Putamen (tissue), 1 donor: ENCODE measurements at places on chromosomes 7 and 10.

DNA sequence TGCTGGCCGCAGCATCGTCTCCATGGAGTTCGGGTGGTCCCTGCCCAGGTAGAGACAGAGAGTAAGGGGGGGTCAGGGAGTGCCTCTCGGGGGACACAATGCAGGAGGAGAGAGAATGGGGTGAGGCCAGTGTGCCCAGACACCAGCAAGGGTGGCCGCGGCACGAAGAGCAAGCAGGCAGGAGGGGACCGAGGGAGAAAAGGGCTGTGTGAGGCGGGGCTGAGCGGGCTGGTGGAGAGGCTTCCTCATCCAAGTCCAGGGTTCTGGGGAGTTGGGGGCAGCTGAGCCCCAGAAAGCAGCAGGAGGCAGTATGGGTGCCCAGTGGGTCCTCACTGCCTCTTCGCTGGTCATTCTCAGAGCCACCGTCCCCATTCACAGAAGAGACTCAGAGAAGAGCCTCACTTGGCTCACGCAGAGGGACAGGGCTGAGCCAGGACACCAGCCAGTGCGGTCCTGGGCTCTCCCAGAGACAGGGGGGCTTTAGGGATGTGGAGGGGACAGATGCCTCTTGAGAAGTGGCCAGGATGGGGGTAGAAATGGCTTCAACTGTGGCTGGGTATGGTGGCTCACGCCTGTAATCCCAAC is 78.9 kb downstream of the MICALL2 start:
- no peak for DNase-seq

DNA sequence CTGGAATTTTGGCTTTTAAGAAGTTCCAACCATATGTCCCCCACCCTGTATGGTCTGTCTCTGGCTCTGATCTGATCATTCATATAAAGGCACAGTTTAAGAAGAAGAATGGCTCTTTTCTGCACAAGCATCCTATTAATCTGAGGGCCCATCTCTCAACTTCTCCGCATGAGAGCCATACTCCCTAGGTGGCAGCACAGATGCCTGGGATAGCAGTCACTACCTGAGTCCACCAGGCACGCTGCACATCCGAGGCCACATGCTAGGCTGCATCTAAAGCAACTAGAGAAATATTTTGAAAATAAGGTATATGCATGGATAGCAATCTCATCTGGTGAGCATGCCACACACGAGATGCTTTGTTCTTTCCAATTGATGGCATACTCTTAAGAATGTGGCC is 565.5 kb downstream of the PARD3 start:
- DNase-seq = no peak

GRCh38 chr7:27600247-27600646 is 62.4 kb downstream of the HIBADH start:
- DNase-seq = no peak

- no peak for DNase-seq
Observed at GRCh38 chr10:43307306-43307705, 40.4 kb upstream of the RASGEF1A start.

DNA sequence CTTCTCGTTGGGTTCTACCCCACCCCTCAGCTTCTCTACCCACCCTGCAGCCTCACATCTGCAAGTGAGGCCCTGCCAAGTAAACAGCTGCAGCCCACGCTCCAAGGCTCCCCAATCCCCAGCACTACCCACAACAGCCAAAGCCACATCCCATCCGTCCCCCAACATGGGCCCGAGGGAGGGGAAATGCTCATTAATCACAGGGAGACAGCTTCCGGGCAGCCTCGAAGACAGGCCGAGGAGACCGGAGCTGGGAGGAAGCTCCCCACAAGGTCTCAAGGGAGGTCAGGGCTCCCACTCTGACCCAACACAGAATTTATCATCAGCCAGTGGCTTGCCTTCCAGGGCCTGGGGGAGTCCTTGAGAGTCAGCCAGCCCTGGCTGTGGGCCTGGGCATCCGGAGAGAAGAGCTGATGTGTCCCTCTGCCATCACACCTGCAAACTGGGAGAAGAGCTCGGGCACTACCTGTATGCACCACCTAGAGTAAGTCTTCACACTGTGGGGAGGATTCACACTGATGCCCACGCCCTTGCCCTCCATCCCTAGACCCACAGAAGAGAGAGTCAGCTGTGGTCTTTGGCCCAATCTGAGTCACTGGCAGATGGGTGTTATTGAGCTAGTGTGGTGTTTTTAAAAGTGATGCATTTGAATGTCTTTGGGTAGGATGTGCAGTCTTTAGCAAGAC is 115.5 kb upstream of the ZMIZ1 start:
- DNase-seq = no peak

GRCh38 chr10:129893104-129894089 is 70.7 kb downstream of the EBF3 start:
- no peak for DNase-seq

- no peak for DNase-seq
Observed at GRCh38 chr7:30224511-30225062, 59.8 kb upstream of the ZNRF2 start.

DNA sequence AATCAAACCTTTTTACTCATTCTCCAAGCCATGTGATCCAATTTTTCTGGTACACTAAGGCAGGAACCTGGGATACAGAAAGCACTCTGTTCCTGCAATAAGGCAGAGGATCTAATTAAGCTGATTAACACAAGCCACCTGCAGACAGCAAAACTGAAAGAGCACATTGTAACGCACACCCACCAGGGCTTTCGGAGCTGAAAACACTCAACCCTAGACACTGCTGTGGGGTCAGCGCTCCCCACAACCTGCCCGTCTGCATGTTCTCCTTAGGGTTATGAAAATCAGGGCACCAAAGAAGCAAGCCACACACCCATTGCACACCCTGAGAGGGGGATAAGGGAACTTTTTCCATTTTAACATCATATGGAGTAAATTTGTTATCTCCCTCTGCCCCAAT is 1022.2 kb upstream of the LRRTM3 start:
- no peak for DNase-seq

GRCh38 chr10:98267894-98268693 is at the start of gene LOXL4:
Gene LOXL4, minus strand, starts transcription at chr10:98268194. Its CDS starts 5,175 bp downstream, at chr10:98263019.
- no peak for DNase-seq

DNA sequence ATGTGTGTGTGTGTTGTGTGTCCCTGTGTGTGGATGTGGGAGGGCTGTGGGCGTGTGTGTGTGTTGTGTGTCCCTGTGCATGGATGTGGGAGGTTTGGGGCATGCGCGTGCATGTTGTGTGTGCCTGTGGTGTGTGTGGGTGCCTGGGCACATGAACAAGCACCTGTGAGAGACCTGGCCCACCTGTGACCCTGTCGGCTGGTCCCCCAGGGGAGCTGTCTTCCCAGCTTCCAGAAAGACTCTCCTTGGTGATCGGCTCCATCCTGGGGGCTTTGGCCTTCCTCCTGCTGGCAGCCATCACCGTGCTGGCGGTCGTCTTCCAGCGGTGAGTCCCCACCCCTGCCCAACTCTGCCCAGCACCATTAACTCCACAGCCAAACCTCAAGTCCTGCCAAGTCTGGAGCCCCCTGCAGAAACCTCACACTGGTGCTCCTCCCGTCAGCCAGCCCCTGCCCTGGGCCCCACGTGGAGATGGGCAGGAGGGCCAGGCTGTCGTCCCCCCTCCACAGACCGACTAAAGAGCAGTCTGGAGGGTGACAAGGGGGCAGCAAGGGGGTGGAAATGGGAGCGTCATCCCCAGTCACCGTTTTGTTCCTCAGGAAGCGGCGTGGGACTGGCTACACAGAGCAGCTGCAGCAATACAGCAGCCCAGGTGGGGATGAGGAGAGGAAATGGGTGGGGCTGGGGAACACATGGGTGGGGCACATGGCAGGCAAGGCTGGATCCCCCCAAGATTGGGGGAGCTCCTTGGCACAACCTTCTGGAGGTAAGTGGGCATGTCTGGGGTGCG is 12.7 kb downstream of the EPHB6 start:
- DNase-seq = no peak

- DNase-seq = no peak
Observed at GRCh38 chr7:151114151-151115090, 28.1 kb downstream of the AGAP3 start.
